Cerebellar nuclear complex (tissue), 1 donor: ENCODE measurements at places on chromosomes 6 and 20.

GRCh38 chr6:108588586-108588985, 27.9 kb downstream of the FOXO3 start:
- DNase-seq = no peak

DNA sequence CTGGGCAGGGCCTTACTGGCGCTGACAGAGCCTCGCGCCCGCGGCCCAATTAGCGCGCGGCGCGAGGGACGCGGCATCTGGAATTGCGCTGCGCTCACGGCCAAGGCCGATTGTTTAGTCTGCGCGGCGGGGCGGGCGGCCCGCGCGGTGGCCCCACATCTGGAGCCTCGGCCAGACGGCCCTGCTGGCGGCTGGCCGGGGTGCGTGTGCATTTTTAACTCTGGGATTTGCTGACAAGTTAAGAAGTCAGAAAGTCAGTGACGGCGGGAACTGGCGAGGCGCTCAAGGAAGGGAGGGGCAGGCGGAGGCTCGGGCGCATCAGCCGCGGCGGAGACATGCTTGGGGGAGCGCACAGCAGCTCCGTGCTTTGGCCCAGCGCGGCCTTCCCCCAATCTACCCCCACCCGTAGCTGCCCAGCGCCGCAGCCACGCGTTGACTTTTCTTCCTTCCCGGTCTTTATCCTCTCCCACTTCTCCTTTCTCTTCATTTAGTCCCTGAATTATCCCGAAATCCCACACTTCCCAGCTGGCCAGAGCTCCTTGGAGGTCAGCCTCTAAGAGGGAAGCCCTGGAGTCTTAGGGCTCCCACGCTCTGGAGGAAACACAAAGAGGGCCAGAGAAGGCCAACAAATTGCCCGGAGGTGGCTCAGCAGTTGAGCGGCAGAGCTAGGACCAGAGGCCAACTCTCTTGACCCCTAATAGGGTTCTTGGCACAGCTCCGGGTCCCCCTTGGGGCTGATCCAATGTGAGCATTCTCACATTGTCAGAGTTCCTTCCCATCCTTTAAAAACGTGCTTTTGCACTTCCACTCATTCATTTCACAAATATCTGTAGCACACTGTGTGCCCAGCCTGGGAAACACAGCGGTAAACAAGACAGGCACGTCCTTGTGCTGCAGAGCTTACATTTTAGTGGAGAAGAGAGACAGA, 40.8 kb upstream of the FOXP4 start:
- no peak for DNase-seq

DNA sequence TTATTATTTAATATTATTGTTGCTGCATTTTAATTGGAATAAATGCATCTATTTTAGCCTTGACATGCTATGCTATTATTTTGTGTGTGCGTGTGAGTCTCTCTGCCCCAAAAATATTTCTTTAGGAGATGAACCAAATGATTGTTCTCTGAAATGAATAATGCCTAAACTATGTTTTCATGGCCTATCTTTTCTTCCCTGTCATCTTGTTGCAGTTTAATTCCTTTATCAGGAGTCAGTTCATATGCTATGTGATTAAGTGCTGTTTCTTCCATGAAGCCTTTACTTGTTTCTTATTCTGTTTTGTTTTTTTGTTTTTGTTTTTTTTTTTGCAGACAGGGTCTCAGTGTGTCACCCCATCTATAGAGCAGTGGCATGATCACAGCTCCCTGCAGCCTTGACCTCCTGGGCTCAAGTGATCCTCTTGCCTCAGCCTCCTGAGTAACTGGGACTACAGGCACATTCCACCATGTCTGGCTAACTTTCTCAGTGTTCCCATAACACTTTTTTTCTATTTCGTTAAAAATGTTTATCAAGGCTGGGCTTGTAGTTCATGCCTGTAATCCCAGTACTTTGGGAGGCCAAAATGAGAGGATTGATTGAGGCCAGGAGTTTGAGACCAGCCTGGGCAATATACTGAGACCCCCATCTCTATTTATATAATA, 25.7 kb downstream of the TPX2 start:
- DNase-seq = no peak

- DNase-seq = no peak
Measured at GRCh38 chr20:15575255-15575654, 998.0 kb downstream of the KIF16B start.

GRCh38 chr6:43814111-43814510, 44.1 kb downstream of the VEGFA start:
- DNase-seq = no peak

- DNase-seq = no peak
Measured at GRCh38 chr6:53398247-53399026, 49.7 kb upstream of the ELOVL5 start.

GRCh38 chr6:138724015-138724414, 49.6 kb upstream of the CCDC28A start:
- DNase-seq = no peak

DNA sequence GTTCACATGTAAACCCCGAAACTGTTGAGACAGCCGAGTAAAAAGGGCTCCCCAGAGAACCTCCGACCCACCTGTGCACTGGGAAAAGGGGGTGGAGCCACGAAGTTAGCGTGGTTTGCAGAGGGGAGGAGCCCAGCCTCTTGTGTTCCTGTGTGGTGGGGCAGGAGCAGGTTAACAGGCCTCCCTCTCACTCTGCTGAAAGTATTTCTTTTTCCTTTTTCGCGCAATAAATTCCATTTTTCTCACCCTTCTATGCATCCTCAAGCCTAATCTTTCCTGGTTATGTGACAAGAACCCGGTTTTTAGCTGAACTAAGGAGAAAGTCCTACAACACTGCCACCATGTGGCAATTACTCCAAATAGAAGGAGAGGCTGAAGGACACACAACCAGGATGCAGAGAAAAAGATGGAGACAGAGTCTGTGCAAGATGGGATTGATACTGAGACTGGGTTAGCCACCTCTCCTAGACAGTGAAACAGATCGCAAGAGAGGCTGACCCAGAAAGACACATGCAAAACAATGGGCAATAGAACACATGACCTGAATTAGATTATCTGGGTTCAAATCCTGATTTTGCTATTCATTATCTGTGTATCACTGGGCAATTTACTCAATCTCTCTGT, 168.7 kb upstream of the PRSS16 start:
- DNase-seq = no peak

DNA sequence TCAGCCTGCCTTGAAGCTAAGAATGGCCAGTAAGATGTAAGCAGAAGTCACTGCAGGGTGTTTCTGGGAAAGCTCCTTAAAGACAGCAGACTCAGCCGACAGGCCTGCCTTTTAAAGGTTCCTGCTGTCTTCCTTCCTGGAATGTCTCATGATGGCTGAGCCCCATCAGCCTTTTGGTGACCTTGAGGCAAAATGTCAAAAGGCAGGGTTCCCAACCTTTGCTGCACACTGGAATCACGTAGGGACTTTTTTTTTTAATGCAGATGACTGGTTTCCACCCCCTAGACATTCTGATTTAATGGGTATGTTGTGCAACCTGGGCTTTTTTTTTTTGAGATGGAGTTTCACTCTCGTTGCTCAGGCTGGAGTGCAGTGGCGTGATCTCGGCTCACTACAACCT, 11.6 kb downstream of the MDGA1 start:
- DNase-seq = no peak

DNA sequence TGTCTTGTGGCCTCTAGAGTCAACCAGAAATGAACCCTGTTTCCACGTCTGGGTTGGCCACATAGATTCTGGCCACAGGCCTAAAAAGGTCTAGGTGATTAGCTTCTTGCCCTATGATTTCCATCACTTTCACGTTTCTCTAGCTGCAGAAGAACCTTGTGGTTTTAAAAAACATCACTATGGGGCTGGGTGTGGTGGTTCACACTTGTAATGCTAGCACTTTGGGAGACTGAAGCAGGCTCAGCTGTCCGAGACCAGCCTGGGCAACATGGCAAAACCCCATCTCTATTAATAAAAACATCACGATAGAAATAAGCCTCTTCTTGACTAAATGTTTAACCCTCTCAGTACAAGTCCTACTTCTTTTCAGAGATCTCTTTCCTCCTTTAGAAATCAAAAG, 27.6 kb downstream of the POLR1C start:
- DNase-seq = no peak

DNA sequence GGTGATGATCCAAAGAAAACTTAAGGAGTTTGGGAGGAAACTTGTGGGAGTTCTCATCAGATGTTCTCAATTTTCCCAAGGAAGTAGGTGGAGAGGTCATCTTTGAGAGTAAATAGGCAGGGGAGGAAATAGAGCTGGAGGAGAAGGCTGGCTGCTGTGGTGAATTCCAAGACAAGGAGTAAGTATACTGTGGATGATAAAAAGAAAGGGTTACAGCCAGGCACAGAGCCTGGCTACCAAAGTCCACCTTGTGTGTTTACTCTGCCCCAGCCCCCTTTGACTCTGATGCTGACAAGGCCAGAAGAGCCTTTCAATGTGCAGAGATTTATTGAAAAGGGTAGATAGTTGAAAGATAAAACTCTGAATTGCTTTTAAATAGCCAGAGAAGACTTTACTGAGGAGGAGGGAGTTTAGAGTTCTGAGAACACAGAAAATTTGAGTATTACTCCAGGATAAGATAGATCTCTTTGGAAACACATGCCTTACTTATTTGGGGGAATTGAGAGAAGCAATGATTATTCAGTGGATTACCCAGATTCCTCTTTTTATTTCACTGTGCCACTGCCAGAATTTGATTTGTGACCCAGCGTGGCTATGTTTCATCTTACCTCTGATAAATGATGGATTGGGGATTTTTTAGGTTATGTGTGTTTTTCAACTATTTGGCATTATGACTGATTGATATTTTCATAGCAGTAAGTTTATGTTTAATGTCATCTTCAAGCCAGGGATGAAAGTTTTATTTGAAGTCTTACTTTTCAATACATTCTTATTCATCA, 182.6 kb upstream of the JAG1 start:
- DNase-seq = no peak

DNA sequence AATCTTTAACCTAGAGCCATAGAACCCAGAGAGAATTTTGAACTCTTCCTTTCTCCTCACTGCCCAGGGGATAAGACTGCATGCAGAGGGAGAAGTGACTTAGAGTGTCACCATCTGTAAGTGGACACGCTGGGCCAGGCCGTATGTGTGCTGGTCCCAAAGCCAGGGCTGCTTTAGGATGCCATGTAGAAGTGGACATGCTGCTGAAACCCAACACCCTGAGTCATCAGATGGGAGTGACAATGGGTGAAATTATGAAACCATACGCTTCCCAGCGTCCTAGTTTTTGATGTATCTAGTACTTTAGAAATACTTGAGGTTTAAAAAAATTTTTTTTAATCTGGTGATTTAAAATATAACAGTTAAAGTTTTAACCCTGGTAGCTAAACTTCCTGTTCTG, 191.1 kb downstream of the FNDC1 start:
- DNase-seq = no peak

DNA sequence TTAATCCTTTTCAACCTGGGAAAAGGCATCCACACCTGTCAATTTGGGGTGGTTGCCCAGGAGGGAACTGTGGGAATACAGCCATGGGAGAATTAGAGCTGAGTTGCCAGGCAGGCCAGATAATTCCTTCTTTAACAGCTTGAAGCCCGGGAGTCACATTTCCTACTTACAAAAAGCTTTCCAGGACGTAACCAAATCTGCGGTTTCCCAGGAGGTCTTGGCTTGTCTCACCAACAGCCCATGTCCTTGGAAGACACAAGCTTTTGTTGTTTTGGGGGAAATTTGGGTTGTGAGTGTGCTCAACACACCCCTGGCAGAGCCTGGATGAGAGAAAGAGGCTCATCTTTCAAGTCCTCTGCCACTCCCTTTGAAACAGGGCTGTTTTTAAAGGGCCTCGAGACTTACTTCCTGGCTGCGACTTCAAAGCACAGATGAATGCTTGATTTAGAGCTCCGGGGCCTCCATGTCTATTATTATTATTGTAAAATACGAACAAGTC, 465.9 kb upstream of the BTBD3 start:
- no peak for DNase-seq

- no peak for DNase-seq
Measured at GRCh38 chr6:79230149-79230548, 4.3 kb downstream of the HMGN3 start.

- no peak for DNase-seq
Measured at GRCh38 chr6:45611491-45611890, 233.8 kb upstream of the SUPT3H start.

DNA sequence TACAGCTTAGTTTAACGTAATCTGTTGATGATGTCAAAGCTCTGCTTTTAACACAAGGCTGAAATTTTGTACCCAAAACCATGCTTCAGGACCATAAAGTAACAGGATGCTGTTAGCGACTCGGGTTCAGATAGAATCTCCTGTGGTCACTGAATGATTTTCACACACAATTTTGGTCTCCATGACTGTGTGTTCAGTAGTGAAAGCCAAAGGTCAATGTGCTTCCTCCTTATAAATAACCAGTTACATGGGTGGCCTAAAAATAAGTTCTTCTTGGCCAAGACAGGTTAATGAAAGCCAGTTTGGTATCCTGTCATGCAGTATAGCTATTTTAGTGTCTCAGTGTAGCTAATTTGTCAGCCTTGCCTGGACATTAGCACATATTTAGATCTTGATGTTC, 19.1 kb upstream of the LOC128125822 start:
- no peak for DNase-seq

GRCh38 chr6:43997345-43997677, 129.9 kb downstream of the MRPL14 start:
- no peak for DNase-seq

DNA sequence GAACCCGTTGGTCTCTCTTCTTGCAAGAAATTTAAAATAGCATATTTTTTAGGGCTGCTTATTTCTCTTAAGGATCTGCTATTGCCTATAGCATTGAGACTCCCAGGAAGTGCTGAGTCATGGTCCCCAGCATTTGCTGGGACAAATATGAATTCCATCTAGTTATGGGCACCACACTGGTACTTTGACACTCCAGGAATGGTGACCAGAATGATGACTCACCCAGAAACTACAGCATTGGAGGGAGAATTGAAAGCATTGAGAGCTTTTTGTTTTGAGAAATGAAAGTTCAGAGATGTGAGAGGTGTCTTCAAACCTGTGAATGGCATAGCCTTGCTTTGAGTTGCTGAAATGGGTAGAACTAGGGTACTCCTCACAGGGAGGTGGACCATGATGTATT, 699.7 kb downstream of the DHX35 start:
- no peak for DNase-seq

GRCh38 chr6:111747829-111748228, 125.4 kb downstream of the FYN start:
- no peak for DNase-seq

DNA sequence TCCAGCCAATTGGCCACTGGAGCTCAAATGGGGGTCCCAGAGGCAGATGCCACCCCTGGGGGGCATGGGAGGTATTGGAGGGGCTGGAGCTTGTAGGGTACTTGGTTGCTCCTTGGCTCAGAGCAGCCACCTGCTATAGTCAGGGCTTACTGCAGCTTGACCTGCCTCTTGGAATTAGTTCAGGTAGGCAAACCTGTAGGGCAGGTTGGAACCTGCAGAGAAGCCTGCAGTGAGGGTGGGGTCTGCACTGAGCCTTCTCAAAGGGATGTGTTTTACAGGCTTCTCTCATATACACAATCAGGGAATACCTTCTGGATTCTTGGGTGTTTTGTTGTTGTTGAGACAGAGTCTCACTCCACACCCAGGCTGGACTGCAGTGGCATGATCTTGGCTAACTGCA, 94.2 kb upstream of the MYL9 start:
- no peak for DNase-seq

- DNase-seq = no peak
Measured at GRCh38 chr6:89378628-89379027, 26.1 kb upstream of the UBE2J1 start.
